ENCODE measurements at places on chromosomes 2 and 18.

GRCh38 chr2:25043241-25043867 is 1.5 kb downstream of the EFR3B start:
- DNase-seq: no peak

- DNase-seq: no peak
These were observed 37.8 kb downstream of the SH3RF3 start for GRCh38 chr2:109166811-109167210.

DNA sequence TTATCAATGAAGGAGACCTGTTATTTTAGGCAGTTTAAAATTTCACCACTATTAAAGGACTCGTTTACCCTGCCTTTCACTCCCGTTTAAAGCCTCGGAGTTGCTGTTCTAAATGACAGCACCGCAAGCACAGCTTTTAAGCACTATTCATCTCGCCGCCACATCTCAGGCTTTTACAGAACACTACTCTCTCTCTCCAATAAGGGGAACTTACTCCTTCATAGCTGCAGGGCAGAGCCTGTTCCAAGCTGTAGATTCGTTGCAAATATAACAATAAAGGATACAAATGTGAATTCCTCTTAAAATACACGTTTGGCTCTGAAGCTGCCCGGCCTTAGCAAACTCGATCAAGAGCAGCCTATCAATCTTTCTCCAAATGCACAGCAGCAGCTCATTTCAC is 271.8 kb downstream of the ZNF521 start:
- DNase-seq: no peak

DNA sequence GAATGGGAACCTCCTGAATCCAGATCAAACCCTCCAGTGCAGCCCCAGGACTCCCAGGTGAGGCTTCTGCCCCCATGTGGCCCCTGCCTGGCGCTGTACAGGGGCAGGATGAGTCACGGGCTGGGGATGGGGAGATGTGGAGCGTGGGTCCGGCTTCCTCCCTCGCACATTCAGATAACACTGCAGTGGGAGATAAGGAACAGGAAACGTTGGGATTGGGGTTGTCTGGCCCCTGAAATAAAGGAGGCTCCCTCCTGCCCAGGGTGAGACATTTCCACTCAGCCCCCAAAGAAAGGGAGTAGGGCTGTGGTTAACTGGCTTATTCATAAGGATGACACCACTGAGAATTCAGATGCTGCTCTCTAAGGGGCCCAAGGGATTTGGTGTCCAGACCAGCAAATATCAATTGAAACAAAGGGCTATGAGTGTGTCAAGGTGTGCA is 30.7 kb downstream of the IGFBP5 start:
- DNase-seq: no peak

DNA sequence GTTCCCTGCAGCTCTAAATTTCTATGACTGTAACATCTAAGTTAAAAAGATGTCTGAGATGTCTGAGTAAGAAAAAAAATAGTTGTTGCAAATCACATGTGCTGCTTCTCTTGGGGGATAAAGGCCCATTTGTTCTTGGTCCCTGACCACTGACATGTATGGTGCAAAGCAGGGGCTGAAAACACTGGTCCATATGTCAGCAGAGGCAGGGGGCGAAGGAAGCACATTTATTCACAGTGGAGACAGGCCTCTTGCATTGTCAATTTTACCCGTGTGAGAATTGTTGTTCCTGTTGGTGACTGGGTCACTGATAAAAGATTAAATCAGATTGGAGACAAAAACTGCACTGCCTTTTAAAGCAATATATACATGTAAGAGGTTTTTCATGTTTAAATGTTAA is 38.8 kb downstream of the PRKCE start:
- DNase-seq: no peak

DNA sequence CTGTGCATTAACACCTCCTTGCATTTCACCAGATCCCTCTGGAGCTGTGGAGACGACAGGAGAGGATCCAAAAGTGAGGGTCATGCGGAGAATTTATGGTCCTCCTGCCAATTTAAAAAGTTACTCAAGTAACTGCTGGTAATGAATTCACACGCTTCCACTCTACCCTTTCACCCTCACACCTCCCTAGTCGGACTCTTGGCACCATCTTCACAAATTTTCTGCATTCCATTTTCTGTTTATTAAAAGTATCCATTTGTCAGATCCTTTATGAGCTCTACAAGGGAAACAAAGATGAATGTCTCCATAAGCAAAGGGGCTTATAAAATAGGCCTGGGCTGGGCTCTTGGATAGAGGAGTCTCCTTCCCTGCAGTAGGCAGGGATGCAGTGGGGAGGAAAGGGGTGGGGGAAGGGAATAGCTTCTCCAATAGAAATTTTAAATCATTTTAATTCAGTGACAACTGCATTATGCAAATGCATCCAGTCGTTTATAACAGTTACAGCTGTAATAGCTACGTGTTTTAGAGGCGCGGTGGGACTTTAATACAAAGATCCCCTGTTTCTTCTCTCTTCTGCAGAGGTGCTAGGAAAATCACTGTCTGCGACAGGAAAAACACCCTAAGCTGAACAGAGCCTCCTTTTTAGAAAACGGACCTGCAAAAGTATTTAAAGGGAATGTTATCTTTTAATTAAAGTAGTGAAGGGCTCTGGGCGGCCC is 132.2 kb downstream of the EPHA4 start:
- DNase-seq: no peak

DNA sequence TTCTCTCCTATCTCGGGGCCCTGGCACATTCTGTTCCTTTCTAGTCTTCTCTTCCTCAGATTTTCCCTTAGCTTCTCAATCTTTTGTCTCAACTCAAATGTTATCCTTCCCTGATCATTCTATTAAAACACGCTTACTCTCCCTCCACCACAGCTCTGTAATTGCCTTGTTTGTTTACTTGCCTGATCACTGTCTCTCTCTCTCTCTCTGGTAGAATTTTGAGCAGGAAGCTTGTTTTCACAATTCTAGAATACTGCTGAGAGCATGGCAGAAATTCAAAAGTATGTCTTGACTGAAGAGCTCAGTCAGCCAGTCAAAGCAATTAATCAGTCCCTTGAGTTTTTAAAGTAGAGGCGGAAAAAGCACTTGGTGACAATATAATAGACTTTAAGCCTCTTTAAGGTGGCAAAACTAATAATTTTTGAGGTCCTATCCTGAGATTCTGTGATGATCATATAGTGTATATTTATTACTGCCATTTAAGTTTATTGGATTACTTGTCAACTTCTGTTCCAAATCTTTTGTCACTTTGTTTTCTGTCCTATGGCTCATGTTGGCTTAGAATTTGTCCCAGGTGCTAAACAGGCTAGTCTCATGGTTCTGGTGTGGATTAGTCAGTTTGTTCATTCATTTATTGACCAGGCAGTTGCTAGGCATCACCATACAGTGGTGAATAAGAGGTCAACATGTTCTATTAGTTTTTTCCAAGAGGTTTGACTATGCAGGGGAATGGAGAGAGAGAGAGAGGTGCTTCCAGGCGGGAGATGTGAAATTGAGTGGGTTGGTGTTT is 2.3 kb downstream of the PSMD1 start:
- DNase-seq: no peak

GRCh38 chr18:23682045-23682444 is 7.2 kb upstream of the LAMA3 start:
- DNase-seq: no peak

- DNase-seq: no peak
These were observed 76.8 kb downstream of the CACNB4 start for GRCh38 chr2:152022090-152022489.

DNA sequence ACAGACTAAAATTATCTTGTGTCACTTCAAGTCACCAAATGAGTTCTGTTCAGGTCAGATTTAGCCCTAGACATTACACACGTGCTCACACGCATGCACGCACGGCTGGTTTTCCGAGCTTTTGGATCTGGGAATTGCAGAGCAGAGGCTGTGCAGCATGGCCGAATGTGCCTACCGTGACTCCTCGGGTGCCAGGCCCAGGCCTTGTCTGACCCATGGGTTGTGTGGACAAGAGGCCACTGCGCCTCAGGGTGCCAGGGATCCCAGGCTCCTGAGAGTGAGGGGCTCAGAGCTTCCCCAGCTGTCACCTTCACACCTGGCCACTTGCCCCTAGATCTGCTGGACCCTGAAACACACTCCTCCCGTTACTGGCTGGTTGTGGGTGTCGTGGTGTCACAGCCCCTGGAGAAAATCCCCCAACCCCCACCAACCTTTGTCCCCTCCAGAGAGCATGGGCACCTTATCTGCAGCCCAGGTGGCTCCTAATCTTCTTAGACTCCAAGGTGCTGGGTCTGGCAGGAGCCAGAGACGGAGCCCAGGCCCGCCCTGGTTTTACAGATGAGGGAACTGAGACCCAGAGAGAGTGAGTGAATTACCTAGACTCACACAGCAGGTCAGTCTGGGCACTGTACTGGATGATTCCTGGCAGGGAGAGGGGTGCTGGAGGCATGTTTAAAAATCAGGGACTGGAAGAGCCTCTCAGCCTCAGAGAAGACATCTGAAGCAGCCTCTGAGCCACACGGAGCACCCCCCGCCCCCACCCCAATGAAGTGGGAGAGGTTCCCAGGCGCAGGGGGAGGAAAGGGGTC is 56.8 kb downstream of the ATOH8 start:
- DNase-seq: no peak

- DNase-seq: no peak
These were observed 168.1 kb downstream of the AFF3 start for GRCh38 chr2:99974275-99974674.

GRCh38 chr2:43180897-43181296 is 45.5 kb downstream of the ZFP36L2 start:
- no peak for DNase-seq

DNA sequence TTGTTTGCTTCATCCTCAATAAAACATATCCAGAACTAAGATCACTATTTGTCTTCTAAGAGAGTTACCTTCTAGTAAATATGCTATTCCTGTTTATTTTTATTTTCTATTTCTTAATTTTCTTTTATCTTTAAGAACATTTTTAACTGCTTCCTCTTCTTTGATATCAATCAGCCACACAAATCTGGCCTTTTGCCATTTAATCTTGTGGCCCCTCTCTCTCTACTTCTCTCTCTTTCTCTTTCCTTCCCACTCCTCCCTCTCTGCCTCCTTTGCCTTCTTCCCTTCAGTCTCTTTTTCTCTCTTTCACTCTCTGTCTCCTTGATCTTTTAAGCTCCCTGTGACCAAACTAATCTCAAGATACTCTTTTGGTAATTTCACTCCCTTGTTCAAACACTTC is 108.4 kb downstream of the GRB14 start:
- no peak for DNase-seq

DNA sequence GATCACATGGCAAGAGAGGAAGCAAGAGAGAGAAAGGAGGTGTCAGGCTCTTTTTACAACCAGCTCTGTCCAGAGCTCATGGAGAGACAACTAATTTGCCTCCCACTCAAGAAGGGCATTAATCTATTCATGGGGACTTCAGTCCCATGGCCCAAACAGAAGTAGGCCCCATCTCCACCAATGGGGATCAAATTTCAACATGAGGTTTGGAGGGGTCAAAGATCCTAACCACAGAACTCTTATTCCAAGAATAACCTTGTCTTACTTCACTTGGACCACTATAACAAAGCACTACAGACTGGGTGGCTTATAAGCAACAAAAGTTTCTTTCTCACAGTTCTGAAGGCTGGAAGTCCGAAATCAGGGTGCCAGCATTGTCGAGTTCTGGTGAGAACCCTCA is 31.8 kb downstream of the GRB14 start:
- no peak for DNase-seq

GRCh38 chr2:127453392-127454171 is 35.4 kb downstream of the PROC start:
- DNase-seq: no peak

DNA sequence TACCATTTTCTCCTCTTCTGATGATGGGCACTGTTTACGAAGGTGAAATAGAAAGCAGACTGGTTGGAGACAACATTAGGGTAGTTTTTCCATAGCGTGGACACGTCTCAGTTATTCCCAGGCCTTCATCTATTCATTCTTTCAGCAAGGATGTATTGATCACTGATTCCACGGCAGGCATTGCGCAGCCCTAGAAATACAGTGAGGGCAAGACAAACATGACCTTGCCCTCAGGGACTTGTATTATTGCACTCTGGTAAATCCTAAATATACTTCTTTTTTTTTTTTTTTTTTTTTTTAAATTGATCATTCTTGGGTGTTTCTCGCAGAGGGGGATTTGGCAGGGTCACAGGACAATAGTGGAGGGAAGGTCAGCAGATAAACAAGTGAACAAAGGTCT is 167.3 kb upstream of the SPRED2 start:
- no peak for DNase-seq

DNA sequence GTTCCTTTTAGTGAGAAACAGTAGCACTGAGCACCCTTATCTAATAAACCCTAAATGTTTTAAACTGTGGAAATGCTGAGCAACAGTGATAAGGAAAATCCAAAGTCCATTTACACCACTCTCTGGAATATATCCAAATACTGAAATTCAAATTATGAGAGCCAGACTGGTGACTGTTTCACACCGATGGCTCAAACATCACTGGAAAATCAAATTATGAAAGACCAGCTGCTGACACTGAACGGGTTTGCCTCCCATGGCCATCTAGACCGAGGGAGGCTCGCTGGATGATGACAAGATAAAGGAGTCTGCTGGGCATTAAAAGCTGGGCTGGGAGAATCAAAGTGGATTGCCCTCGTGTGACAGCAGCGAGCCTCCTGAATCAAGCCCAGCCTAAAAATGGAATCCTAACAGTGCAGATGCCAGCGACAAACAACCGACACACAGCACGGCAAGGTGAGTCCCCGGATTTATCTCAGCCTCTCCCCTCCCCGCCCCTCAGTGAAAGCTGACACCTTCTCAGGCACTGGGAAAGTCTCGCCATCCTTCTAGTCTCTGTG is 30.3 kb downstream of the SERPINE2 start:
- no peak for DNase-seq

GRCh38 chr2:85769983-85770362 is 16.2 kb downstream of the ATOH8 start:
- no peak for DNase-seq

GRCh38 chr2:129205766-129206165 is 773.7 kb upstream of the RAB6C start:
- no peak for DNase-seq

DNA sequence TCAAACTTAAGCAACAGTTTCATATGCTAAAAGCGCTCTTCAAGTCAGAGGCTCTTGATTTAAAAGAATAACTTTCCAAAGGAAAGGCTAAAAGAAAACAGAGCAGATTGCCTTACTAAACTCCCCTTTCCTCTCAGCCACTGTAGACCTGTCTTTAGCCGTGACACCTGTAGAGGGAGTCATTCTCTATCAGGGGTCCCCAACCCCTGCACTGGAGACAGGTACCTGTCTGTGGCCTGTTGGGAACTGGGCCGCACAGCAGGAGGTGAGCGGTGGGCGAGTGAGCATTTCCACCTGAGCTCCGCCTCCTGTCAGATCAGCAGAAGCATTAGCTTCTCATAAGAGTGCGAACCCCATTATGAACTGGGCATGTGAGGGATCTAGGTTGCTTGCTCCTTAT is 9.6 kb downstream of the SLC14A1 start:
- DNase-seq: no peak

Data from NCI-H1105 (cell line).